ENCODE measurements at places on chromosomes 3 and 15. TPM values are rescaled to one million over a fixed set of nuclear protein-coding genes. Genes with fewer than 3 reads are reported as not detected.

The KLHDC8B gene
- 16.5 TPM for total RNA-seq

The ZNF660 gene
- total RNA-seq, result 2.5 TPM

DNA sequence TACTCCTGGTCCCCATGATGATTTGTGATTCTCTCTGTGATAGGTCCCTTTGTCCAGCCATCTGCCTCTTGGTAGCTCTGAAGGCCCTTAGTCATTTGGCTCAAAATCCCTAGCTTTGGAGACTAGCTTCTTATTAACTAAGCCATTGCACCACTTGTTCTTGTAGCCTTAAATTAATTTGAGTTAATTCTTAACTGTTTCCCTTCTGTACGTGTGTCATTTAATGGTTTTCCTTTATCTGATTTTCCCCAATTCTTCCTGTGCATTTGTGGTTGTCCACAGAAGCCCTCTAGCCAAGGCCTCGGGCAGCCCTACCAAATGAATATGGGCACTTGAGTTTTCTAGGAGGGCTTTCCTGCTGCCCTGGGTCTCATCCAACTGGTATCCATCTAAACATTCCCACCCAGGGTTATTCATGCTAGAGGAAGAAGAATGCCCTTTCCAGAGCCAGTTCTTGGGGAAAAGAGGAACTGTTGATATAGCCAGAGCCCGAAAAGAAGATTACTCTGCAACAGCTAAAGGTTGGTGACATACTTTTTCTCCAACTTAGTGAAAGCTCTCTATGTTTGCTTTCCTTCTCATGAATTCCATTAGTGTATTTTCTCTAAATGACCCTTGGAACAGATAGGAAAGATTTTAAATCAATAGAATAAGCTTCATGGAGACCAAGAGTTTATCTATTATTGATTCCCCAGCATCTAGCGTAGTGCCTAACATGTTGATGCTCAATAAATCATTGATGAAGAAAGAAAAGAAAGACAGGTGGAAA is 44.2 kb upstream of the ZBTB38 start:
- DNase-seq, result peak; percentile 82

GRCh38 chr3:53230789-53231188 is 25.0 kb downstream of the TKT start:
- DNase-seq, result no peak

DNA sequence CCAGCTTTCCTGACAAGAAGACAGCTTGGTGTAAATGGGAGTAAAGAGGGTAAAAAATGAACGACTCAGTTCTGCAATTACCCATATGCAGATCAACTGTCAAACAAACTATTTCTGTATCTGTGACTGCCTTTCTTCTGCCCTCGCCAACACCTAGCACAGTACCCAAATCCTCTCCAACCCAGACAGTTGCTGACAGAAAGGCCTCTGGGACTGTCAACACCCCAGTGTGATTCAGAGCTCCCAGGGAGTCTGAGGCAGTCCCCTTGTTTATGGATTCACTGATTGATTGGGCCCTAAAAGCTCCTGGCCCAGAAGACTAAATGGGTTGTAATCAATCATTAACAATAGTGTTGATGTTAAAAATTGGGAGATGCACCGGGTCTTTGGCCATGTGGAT is 20.2 kb downstream of the IL17RD start:
- DNase-seq, result no peak

The CGNL1 gene
- 2.5 TPM for total RNA-seq

DNA sequence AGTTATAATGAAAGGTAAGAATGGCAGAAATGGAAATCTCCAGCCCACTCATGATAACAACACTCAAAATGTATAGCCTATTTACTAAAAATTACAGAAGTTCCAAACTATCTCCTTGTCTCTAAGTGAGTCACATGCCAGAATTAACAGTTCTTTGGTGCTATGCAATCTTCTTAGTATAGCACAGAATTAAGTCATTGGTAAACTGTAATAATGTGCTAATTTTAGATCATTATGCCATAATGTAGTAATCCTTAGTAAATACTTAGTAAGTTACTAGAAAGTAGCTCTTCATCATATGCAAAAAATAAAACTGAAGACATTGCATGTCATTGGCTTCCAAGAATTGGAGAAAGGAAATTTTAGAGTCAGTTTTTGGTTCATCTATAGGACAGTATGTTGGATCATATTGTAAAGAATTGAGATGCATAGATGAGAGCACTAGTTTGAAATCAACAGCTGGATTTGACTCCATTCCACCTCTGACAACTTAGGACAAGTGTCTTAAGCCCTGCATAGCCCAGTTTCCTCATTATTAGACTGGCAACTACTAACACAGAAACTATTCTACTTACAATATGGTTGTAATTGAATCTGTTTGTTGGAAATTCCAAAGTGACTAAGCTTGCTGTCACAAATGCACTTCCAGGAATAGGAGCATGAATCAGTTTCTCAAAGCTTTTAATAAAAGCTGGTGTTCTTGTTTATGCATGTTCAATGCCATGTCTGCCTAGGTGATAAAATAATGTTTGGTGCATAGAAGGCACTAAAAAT is 40.1 kb upstream of the CD47 start:
- peak; percentile 87 for DNase-seq

- DNase-seq, result peak; percentile 4
Measured at GRCh38 chr3:101381809-101382208, 61.4 kb upstream of the IMPG2 start.

- DNase-seq, result no peak
Measured at GRCh38 chr3:163347944-163348343, 1730.4 kb downstream of the SI start.

The TMEM212 gene
- total RNA-seq, result not detected

- DNase-seq, result no peak
Measured at GRCh38 chr3:127860211-127860696, 37.9 kb upstream of the MGLL start.

The CISH gene
- total RNA-seq, result 3.8 TPM

The C3orf85 gene
- total RNA-seq, result not detected

The B3GNT5 gene
- total RNA-seq, result 23.0 TPM

- no peak for DNase-seq
Measured at GRCh38 chr15:32998979-32999672, 195.4 kb downstream of the FMN1 start.

DNA sequence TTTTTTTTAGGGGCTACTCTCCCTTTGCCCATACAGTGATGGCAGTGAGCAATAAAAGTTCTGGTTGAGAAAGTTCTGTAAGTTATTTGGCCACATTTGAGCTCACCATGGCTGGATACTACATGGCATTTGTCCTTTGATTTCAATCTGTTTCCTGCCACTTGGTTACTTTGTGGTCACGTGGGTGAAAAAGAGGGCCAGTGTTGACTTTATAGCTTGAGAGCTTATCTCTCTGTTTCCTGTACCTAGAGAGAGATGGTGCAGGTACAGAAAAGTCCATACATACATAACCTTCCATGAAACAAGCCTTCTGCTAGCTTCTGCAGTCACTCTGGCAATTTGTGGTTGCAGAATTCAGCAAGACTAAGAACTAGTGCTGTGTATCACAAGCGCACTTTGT is 23.4 kb upstream of the MECOM start:
- DNase-seq, result no peak

- DNase-seq, result no peak
Measured at GRCh38 chr15:72534523-72534922, 60.4 kb downstream of the ARIH1 start.

DNA sequence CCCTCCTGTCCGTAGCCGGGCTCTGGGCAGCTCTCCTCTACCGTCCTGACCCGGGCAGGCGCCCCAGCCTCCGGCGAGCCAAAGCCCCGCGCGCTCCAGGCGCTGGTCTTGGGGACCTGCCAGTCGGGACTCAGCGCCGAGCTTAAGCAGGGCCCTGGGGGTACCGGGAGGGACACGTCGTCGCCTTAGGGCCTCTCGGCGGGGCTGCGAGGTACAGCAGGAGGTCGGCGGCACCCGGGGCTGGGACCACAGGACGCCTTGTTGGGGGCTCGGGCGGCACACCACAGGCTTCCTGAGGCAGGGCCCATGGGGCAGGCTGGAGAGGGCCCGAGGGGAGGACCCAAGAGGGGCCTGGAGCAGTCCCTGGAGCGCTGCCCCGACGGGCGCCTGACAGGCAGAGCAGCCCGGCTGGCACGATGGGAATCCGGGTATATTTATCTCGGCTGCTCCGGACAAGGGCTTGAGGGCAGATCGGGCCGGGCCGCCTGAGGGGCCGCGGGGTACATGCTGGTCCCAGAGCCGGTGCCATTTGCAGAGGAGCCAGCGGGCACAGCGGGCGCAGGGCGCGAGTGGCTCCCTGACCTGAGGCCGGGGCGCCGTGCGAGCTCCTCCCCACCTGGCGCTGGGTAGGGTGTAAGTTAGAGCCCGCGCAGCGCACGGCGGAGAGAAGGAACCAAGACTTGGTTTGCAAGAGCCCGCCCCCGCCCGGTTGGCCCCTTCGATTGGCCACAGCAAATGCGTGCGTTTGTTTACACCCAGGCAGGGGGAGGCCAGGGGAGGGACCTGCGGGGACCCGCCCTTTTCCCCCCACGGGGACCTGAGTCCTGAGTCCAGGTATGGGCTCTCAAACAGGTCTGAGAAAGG is 574 bp downstream of the SLC38A3 start:
- no peak for DNase-seq

The C3orf20 gene
- not detected for total RNA-seq

The MCTP2 gene
- total RNA-seq, result 7.5 TPM

DNA sequence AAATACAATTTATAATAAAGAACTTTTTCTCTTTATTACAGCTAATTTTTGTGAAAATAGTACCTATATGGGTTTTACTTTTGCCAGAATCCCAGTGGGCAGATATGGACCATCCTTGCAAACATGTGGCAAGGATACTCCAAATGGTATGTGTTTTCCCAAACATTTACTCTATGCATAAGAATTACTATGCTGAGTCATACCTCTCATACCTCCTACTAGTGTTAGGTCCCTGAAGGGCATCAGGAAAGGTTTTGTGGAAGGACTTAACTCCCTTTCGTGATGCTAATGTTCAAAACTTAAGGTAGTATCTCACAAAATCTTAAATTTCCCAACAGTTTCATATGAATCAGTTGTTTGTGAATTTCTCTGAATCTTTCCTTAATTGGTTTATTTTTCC is 21.3 kb downstream of the ADGRG7 start:
- no peak for DNase-seq

GRCh38 chr3:8884630-8885290 is 78.5 kb downstream of the RAD18 start:
- no peak for DNase-seq

DNA sequence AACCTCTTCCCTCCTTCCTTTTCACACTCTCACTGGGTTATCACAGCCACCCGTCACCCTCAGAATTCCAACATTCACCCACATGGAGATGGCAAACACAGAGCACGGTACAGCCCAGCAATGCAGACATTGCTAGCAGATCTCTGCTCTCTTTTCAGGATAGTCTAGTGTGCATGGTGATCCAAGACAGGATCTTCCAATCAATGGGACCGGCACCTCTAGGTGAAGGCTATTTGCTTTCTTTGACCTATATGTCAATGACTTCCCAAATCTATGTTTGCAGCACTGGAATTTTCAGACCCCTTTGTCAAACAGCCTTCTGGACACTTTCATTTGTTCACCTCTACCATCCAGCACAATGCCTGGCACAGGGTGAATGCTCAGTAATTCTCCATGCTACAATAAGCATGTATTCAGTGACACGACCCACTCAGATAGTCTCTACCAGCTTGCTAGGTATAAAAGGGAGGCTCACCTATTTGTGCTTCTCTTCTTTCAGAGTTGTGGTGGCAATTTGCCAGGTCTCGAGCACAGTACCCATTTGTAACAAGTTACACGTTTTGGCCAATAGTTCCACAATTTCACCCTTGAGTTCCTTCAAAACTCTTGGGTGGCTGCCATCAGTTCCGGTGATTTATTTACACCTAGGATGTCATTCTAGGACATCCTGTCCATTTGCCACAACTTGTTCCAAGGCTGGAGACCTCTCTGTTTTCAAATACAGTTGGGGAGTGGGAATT is 279.1 kb upstream of the ICE2 start:
- no peak for DNase-seq

The IL20RB gene
- 0.14 TPM for total RNA-seq

DNA sequence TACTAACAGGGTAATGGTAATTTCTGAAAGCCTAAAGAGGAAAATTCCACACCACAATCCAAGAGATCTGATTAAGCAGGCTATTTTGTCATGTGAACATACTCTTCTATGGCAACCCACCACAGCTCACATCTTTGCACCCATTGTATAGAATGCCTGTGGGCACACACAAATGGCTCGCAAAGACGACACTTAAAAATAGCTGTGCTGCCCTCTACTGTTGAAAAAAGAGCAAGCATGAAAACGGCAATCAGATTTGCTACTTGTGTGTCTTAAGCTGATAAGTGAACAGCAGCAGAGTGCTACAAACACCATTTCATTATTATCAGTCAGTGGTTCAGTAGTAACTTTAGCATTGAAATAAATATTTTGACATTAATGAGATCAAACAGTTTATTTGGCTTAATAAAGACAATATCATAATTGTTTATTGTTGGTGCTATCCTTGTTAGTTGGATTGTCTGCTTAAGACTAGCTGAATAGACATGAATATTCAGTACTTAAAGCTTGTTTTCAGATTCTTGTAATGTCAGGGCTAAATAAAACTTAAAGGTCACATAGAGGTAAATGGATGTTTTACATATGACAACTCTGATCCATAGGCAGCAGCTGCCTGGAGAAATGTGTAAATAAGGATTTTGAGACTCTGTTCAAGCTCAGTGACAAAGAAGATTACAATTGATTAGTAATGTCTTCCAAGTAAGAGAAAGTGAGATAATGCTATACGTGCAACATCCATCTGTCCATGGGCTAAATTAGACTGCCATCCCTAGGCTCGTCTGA is 199.1 kb downstream of the LRRN1 start:
- DNase-seq, result peak; percentile 3

DNA sequence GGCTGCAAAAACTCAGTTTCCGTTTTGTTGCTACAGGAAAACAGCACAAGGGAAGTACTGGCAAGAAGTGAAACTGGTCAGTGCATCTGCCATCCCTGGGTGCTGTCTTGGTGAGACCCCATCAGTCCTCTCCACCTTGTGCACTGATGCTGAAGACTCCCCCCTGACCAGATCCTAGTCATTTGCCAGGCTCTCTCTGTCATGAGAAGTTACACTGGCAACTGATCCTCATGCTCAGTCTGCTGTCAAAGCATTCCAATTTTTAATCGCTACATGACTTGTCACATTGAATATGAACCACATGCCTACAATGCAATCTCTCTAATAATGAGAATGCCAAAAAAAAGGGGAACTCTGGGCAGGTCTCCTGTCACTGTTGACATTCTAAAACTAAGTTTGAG is 296.5 kb downstream of the ZIC1 start:
- DNase-seq, result no peak

DNA sequence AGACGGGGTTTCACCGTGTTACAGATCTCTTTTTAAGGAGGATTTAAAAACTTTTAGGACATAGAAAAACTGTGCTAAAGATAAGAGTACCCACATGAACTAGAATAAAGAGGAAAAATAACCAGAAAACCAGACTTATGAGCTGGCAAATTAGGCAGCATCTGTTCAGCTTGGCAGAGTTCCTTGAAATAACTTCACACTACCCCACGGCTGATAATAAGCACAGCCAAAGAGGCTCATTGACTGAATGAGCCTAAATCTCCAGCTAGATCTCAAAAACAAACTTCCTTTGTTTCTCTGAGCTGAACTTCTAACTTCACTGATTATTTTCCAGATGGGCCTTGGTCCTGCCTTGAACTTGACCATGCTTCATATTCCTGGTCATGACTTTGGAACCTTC is 26.7 kb upstream of the PIK3R4 start:
- DNase-seq, result no peak

The DPPA2 gene
- not detected for total RNA-seq

The CYB561D2 gene
- 38.5 TPM for total RNA-seq

All from epithelial cell of proximal tubule (primary cell).